ENCODE measurements at places on chromosomes 5 and 9.

GRCh38 chr9:132235894-132236661, 74.2 kb downstream of the NTNG2 start:
- DNase-seq: peak; percentile 43

GRCh38 chr9:27337236-27337635, 40.3 kb upstream of the EQTN start:
- no peak for DNase-seq

DNA sequence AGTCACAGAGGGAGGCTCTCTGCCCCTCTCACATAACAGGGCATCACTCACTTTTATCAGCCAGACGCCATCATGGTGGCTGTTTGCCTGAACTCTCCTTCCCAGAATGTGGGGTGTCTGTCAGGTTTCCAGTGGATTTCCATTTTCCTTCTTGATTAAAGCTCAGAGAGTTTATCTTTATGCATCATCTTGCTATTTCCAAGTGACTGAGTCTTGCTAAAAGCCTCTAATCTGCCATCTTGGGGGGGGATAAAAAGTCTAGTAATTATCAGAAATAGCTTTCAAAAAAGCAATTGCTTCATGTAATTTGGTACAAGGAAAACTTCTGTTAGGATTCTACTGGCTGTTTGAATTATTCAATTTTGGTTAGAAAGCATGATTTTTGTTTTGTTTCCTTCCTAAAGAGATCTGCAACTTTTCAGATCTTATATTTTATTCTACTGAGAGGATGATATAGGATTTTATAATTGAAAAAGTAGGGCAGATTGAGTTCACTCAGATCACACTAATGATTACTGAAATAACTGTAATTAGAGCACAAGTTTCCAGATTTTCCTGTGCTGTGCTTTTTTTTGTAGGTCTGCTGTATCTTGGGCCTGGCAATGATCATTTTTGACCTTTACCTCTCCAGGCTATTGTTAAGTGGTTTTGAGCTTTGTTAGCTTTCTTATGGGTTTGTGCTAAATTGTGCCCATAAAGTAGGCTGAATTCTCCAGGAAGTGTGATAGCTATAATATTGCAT, 661.5 kb downstream of the TLE4 start:
- no peak for DNase-seq

GRCh38 chr5:74765929-74766328, 988 bp downstream of the GFM2 start:
- DNase-seq: no peak

DNA sequence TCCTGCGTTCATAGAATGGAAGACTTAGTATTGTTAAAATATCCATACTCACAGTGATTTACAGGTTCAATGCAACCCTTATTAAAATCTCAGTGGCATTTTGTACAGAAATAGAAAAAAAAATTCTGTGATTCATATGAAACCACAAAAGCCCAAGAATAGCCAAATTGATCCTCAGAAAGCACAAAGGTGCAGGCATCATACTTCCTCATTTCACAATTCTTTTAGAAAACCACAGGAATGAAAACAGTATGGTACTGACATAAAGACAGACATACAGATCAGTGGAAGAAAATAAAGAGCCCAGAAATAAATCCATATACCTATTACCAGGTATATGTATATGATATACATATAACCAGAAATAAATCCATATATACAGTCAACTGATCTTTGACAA, 86.8 kb upstream of the MEGF10 start:
- no peak for DNase-seq

DNA sequence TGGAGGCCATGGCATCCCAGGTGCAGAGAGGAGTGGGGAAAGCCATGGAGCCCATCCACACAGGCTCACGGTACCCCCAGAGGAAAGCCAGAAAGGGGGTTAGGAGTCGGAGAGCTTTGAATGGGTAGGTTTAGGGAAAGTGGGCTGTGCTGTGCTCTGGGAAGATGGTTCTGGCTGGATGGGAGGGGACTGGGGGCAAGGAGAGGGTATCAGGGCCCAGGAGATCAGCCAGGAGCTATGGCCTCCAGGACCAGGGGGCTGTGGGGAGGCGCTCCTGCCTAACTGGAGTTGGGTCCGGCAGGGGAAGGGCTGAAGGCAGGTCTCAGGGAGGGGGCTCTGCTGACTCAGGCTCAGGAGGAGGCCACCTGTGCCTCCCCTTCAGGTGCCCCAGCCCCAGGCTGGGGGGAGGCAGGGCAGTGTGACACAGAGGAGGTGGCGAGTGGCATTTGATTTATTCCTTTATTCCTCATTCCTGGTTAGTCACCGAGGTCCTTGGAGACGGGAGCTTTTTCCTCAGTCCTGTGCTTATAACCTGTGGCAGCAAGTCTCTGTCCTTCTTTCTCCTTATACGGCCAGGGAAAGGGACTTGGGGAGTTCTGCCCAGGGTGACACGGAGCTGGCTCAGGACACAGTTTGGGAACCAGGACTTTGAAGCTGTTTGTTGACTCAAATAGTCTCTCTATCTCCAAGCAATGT, 60.8 kb downstream of the TSTD2 start:
- no peak for DNase-seq

DNA sequence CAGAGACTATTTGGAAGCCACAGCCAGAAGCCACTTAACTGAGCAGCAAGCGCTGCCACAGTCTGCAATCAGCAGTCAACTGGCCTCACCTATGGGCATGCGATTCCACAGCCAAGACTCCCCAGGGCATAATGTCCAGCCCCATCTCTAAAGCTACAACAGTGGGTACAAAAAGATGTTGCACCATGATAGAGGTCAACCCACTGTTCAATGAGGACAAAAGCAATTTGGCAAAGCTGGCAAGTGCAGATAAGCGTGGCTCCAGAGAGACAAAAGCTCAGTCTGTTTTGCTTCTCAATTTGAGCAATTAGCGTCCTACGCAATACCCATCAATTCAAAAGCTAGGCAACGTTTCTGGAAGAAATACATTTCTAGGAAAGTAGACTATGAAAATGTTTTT, 3.2 kb downstream of the TAS2R1 start:
- no peak for DNase-seq

DNA sequence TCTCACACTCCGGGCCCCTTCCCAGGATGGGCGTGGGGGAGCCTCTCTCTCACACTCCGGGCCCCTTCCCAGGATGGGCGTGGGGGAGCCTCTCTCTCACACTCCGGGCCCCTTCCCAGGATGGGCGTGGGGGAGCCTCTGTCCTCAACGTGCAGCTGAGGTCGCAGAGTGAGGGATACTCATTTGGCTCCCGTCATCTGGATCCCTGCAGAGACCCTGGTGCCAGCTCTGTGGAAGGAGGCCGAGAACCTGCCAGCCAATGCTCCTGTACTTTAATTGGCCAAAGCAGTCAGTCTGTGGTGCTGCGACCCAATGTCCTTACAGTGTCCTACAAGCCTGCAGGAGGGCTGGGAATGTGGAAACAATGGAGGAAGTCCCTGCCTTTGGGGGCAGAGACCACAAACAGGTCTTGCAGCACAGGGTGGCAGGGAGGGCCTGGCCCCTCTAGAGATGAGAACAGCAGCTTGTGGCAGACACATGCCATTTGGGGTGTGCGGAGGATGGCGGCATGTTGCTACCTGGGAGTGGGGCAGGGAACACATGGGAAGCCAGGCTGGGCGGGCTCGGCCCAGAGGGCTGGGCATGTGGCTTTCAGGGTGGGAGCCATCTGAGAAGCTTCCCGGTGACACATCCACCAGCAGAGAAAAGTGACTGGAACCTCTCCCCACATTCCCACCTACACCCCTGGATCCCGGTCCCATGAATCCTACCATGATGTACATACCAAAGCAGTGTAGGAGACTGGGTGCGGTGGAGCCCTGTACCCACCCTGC, 13.6 kb upstream of the MRNIP start:
- DNase-seq: no peak

- no peak for DNase-seq
Observed at GRCh38 chr5:139125991-139126390, 72.2 kb downstream of the SIL1 start.

DNA sequence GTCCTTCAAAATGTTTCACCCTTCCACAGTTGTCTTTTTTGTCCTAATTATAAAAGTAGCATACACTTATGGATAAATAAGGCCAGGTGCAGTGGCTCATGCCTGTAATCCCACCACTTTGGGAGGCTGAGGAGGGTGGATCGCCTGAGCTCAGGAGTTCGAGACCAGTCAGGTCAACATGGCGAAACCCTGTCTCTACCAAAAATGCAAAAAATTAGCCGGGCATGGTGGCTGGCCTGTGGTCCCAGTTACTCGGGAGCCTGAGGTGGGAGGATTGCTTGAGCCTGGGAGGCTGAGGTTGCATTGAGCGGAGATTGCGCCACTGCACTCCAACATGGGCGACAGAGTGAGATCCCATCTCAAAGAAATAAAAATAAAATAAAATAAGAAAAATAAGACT, 1.6 kb downstream of the C5orf52 start:
- DNase-seq: no peak

- DNase-seq: no peak
Observed at GRCh38 chr5:38447786-38448185, 108.7 kb downstream of the LIFR start.

- DNase-seq: no peak
Observed at GRCh38 chr5:38931731-38932130, 85.9 kb downstream of the OSMR start.

DNA sequence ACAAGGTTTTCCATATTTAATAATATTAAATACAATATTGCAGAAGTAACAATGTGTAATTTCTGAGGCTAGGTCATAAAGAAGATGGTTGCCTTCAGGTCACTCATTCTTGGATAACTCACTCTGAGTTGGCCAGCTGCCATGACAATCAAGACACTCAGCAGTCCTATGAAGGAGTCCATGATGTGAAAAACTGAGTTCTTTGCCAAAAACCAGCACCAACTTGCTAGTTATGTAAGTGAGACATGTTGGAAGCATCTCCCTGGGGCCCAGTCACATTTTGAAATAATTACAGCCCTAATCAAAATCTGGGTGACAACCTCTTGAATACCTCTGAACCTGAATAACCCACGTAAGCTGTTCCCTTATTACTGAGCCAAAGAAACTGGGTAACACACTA, 453.2 kb downstream of the CDH18 start:
- DNase-seq: no peak

All from NCI-H510A (cell line).